SJSA1 (cell line): ENCODE measurements at places on chromosomes 3 and 15.
A peak's percentile ranks its signal among the peaks of the same experiment; 100 is the strongest.

DNA sequence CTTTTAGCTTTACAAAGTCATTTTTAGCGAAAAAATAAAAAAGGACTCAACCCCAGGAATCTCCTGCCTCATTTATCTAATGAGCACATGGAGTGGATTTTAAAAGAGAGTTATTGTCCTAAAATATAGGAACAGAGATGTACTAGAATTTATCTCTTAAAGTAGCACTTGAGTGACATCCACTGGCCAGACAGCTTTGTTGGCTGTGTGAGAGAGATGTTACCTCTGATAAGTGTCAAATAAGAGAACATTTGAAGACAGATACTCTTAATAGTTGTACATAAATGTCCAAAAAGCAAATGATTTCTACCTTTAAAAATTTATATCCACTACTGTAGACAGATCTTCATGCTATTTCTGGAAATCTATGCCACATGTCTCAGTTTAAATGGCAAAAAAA, 12.3 kb upstream of the MFSD1 start:
- peak; percentile 39 for DNase-seq

- DNase-seq: peak; percentile 69
Observed at GRCh38 chr3:133944181-133944580, 48.5 kb upstream of the RAB6B start.

DNA sequence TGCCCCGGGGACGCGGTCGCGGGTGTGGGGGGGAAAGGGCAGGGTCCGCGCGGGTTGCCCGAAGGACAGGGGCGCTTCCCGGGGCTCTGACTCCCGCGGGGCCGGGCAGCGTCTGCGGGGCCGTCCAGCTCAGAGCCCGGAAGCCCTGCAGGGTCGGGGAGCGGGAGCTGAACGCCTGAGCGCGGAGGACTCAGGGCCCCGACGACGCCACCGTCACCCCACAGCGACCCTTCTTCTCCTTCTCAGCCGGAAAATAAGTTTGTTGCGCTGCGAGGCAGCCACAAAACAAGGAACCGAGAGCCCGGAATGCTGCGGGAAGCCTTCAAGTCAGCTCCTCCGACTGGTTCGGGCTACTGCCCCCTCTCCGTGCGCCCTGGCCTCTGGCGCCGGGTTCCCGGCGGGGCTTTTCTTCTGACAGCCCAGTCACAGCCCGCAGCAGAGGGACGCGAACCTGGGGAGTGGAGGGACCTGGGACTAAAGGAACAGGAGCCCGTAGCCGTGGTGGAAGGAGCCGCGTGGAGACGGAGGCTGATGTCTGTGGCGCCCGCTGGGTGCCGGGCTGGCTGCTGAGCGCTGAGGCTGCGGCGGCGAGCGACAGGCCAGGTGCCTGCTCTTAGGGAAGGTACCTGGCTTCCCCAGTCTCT, 484 bp downstream of the CNTN4 start:
- DNase-seq: no peak

GRCh38 chr3:94234177-94234788, 171.4 kb downstream of the NSUN3 start:
- DNase-seq: no peak

- DNase-seq: no peak
Observed at GRCh38 chr15:48178648-48178931, 495 bp upstream of the MYEF2 start.

- peak; percentile 36 for DNase-seq
Observed at GRCh38 chr15:62517541-62517940, 352.5 kb upstream of the C2CD4B start.

GRCh38 chr15:69624155-69624520, 171.5 kb downstream of the RPLP1 start:
- DNase-seq: no peak

DNA sequence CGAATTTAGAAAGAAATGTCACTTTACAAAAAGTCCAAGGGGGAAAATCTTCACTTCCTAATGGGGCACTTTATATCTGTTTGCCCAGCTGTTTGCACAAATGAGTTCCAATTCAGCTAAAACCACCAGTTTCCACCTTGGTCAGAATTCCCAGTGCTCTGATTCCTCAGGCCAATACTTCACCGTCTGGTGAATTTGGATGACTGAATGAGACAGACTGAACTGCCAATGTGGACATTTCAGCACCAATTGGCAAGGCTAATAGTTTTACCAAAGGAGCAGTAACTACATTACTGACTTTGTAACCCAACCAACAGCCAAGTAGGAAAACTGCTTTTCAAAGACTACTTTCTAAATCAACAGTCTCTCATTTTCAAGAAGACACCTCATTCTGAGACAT, 51.8 kb downstream of the ABI3BP start:
- DNase-seq: no peak

DNA sequence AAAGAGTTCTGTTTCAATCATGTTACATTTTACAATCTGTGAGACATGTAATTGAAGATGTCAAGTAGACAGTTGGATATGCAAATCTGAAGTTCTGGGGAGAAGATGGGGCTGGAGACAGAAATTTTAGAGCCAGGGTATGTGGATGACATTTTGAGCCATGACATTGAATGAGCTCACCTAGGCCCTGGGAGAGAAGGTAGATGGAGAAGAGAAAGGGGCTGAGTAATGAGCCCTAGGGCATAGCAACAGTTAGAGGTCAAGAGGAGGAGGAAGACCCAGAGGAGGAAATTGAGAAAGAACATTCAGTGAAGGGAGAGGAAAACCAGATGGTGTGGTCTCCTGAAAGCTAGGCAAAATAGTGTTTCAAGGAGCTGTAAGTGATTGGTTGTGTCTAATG, 15.3 kb downstream of the TMEM266 start:
- DNase-seq: no peak

GRCh38 chr15:25022233-25022632, 67.4 kb downstream of the SNRPN start:
- no peak for DNase-seq

DNA sequence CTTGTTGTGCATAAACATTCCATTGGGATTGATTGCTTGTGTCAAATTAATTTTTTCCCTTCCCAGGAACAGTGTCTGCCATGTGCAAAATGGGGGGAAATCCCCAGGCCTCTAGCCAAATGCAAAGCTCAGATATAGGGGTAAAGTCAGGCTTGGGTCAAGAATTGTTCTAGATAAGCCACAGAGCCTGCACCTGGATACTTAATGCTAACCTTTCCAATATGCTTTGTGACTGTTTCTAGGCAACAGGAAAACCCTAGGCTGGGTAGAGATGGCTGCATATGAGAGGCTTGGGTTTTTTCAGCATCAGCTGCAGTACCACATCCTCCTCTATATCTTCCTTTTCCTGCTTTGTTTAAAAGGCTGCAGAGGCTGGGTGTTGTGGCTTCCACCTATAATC, 61.9 kb upstream of the ROPN1 start:
- no peak for DNase-seq

DNA sequence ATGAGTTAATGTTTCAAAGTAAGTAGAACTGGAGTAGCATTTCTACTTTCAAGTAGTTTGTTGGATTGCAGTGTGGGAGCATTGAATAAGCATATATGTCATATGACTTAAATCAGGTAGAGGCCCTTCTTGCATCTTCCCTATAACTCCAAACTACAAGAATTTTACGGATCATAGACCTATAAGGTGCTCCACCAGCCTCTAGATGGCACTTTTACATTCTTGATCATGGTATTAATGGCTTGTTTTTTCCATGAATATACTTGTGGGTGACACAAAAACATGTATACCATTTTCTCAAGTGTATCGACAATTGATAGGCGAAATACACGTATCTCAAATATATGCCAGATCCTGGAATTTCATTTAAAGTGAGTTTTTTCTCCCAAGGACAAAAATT, 311.1 kb downstream of the ZPLD1 start:
- no peak for DNase-seq

DNA sequence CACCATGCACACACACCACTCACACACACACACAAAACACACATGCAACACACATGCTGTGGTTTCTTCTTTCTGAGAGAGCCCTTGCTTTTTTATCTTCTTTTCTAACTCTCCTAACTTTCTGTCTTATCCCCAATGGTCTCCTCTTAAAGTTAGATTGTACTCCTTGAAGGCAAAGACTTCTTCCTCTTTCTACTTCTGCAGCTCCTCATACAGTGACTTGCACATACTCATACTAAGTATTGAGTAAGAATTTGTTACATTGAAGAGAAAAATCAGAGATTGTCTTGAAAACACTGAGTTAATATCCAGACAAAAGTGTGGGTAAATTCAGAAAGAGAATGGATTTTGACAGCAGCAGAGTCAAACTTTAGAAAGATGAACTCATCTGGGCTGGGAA, 64.4 kb downstream of the GTPBP8 start:
- DNase-seq: no peak

DNA sequence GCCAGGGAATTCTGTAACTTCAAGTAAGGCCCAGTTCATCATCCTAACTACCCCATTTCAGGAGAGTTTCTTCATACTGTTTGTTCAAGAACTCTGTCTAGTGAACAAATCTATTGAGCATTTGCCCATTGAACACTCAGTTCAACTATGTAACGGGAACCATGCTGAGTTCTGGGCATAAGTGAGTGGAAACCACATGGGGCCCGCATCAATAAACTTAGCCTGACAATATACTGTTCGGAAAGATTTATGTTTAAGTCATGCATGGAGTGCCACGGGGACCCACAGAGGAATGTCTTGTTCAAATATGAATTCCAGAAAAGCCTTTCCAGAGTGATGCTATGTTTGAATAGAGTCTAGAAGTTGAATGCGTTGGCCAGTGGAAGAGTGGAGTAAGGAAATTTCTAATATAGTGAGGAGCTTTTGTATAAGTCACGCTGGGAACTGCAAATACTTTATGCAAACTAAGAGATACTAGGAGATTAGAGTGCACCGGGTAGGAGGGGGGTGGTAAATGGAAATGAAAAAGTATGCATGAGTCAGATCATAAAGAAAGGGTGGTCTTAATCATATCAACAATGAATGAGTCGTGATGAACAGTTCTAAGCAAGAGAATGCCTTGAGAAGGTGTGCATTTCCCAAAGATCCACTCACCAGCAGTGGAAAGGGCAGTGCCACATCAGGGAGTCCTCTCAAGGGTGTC, 279.8 kb downstream of the VPS13C start:
- DNase-seq: no peak

GRCh38 chr3:71591101-71591500, 7.6 kb upstream of the FOXP1 start:
- no peak for DNase-seq

GRCh38 chr3:105781871-105782270, 86.9 kb downstream of the CBLB start:
- DNase-seq: no peak

GRCh38 chr15:51672155-51672687, 9.1 kb upstream of the SCG3 start:
- no peak for DNase-seq

- no peak for DNase-seq
Observed at GRCh38 chr3:148729476-148730055, 31.9 kb downstream of the AGTR1 start.

DNA sequence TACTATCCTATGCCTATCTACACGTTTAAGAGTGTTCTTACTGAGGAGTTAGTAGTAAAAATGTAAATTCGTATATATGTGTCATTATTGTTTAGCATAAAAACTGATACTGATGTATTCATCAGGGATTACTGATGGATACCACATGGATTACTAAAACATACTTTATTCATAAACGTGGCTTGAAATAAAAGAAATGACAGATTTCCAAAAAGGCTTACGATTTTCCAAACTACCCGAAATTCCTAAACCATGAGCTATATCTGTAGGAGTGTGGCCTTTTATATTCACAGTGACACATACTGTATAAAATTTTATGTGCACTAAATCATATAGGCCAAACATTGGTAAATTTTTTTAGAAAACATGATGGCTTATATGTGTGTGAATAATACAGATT, 6.9 kb downstream of the TSC22D2 start:
- no peak for DNase-seq

DNA sequence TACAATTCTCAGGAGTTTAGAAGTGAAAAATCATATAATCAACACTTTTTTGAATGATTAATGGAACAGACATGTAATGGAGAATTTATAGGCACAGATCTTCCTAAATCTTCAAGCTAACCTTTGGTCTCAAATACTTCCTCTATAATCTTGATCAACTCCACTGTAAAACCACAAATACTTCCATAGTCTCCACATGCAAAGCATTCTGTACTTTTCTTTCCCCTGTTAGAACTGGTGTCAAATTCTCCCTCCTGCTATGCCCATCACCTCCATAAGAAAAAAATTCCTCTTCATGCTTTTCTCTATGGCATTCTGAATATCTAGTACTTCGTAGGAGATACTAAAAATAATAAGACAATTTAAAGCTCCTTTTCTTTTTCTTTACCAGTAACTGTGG, 214.3 kb downstream of the ADAMTS9 start:
- DNase-seq: no peak

DNA sequence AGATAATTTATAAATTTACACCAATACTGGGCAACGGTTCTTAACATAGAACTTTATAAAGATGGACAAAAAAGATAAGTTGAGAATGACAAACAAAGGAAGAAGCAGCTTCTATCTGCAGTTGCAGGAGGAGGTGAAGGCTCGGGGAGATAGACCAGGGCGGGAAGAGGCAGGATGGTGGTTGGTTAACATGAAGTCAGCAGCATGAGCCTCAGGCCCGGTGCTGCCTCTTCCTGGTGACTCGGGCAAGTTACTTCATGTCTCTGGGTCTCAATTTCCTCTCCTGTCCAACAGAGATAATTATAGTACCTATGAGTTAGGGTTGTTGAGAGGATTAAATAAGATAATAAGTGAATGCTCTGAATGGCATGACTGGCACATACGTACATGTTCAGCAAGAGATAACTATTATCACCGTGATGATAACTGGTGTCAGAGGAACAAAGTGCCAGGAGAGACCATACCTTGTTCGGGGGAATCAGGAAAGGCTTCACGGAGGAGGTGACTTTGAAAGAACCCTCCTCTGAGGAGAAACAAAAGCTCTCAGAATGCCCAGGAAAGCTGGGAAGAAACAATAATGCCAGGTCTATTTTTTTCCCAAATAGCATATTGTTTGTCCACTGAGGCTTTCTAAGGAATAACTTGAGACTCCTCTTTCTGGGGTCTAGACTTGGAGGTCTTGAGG, 4.4 kb downstream of the PAK6 start:
- DNase-seq: no peak

DNA sequence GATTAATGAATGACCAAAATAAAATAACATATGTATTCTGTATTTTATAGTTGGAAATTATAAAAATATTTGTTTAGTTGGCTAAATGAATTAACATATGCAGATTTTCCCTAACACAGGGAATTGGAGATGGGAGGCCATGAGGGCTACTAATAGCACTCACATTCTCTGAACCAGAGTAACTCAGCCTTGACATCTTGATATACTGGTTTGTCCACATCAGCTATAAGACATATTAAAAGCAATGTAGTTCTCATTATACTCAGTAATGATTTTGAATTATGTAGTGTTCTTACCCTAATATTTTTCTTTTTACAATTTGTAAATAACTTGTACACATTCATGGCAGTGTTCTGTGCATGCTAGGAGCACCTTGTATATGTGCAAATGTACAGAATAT, 255.9 kb downstream of the EPHA6 start:
- DNase-seq: no peak

GRCh38 chr3:109339714-109340648, 2.6 kb upstream of the DPPA4 start:
- DNase-seq: no peak

GRCh38 chr15:87118435-87118834, 1038.8 kb downstream of the AGBL1 start:
- DNase-seq: no peak
